ENCODE measurements at places on chromosomes 4 and X.

GRCh38 chrX:153209347-153209746 lies 30.3 kb downstream of the MAGEA1 start:
- DNase-seq: no peak

DNA sequence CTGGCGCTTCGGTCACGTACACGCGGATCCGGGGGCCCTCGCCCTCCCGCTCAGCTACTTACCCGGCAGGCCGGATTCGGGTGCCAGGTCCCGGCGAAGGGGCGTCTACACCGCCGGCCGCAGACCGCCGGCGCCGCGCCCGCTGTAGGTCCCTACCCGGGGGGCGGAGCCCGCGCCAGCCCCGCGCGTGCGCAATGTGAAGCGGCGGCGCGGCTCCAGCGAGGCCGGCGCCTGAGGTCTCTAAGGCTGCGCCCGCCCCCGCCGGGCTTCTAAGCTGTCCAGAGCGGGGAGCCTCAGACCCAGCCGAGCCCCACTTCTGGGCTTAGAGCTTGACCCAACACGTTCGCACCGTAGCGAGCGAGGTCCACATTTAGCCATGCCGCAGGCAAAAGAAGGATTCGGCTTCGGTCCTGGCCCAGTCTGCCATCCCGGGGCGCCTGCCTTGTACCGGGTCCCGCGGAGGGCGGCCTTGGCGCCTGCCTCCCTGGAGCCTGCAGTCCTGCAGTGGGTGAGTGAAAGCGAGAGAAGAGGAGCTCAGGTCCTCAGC lies at the start of gene ZNF518B:
TSS of gene ZNF518B (minus strand) at position 172 of the 547 bp plus-strand sequence. CDS start 11,098 bp downstream, outside the sequence.
- DNase-seq: peak; percentile 8

DNA sequence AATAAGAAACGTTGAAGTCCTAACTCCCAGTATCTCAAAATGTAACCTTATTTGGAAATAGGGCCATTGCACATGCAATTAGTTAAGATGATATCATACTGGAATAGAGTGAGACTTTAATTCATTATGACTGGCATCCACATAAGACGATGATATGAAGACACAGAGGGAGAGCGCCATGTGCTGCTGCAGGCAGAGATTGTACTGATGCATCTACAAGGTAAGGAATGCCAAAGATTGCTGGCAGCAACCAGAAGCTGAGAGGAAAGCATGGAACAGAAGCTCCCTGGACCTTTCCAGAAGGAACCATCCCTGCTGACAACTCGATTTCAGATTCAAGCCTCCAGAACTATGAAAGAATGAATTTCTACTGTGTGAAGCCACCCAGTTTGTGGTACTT lies 697.0 kb upstream of the INTU start:
- DNase-seq: no peak

DNA sequence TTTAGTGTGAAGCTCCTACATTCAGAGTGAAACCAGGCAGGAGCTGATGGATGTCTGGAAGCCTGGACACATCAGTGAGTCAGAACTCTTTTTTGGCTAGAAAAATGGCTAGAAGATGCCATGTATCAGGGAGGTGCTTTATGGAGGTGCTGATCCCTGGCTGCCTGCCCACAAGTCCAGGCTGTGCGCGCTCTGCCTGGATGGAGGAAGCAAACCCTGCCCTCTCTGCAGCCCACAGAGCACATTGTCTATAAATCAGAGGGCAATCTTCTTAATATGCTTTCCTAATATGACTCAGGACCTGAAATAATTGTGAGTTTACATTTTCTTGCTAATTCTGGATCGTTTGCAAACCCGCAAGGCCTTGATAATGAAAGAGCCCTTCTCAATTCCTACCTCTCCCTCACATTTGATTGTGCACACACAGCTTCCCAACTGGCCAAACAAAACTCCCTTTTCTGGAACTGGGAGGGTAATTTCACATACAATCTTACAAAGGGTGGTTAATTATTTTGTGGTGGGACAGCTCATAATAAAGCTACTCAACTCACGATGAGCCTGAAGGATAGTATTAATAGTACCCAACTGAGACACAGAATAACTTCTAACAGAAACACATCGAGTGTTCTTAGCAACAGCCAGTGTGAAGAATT lies 11.7 kb downstream of the MFAP3L start:
- no peak for DNase-seq

DNA sequence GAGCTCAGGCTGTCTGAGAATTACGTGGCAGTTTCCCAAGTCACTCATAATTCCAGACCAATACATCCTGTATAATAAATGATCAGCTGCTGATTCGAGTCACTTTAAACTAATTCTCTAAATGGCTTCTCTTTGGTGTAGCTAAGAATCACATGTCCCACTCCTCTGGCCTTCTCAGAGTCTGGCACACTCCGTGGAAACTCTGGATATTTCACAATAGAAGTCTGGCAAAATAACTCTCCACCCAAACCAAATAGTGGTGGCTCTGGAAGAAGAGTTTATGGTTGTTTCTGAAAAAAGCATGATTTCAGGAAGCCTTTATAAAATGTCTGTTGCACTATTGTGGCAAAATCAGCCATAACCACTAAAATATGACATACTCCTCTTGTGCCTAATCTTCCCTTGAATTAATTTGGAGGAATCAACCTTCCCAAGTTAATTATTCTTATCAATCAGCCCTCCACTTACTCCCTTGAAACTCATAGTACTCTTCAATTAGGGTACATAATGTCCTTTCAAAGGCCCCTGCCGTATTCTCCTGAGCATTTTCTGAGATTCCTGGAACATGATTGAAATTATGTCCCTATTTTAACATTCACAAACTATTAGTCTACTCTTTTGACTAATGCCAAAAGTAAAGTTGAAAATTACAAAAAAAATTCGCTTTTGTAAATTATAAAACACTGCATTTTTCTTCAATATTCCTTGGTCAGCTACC lies 991.6 kb downstream of the FAT4 start:
- DNase-seq: no peak

- DNase-seq: no peak
These were observed 191.4 kb downstream of the GBA3 start for GRCh38 chr4:22884157-22884556.

GRCh38 chrX:138917781-138918180 lies 206.3 kb upstream of the FGF13 start:
- DNase-seq: no peak

DNA sequence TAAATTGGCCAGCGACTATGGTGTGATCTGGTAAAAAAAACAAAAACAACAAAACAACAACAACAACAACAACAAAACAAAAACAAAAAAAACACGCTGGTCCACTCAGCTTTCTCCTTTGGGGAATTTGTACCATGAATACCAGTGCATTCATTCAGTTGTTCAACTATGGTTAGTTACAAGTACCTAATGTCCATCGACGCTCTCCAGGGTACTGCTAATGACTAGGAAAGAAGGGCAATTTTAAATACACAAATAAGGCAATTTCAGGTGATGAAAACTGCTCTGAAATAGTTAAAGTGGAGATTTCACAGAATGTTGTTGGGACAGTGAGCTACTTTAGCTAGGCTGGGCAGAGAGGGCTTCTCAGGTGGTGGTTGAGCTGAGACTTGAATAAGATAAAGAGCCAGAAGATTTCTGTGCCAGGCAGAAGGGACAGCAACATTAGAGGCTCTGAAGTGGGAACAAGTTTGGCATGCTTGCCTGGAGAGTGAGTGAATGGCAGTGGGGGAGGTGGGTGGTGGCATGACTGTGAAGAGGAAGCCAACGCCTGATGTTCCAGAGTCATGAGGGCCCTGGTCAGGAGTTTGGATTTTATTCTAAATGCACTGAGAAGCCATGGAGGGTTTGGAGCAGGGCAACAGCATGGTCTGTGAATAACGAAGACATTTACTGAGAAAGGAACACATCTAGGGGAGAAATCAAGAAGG lies 45.9 kb upstream of the PGRMC2 start:
- no peak for DNase-seq

- DNase-seq: no peak
These were observed 101.9 kb upstream of the MAML3 start for GRCh38 chr4:140255927-140256326.

GRCh38 chr4:92234393-92235176 lies 69.2 kb upstream of the GRID2 start:
- no peak for DNase-seq

- DNase-seq: no peak
These were observed 34.2 kb upstream of the FAT1 start for GRCh38 chr4:186757696-186758355.

GRCh38 chr4:74456849-74457395 lies 12.0 kb downstream of the AREG start:
- no peak for DNase-seq

DNA sequence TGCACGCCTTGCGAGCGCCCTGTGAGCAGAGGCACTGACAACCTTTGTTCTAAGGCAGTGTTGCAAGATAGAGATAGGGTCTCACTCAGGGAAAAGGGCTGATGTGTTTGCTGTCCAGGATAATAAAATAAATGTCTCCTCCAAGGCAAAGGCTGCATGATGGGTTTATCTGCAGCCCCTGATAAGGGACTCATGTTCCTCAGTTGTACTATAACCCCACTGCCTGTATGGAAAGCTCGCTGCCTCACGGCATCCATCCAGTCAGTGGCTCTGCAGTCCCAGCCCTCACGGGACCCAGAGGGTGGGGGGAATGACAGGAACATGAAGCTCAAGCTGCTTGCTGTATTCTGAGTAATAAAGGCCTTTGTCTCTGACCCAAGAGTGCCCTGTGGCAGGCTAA lies 22.6 kb downstream of the BCLAF3 start:
- DNase-seq: no peak

GRCh38 chr4:156227321-156227720 lies 273.7 kb upstream of the CTSO start:
- DNase-seq: no peak

DNA sequence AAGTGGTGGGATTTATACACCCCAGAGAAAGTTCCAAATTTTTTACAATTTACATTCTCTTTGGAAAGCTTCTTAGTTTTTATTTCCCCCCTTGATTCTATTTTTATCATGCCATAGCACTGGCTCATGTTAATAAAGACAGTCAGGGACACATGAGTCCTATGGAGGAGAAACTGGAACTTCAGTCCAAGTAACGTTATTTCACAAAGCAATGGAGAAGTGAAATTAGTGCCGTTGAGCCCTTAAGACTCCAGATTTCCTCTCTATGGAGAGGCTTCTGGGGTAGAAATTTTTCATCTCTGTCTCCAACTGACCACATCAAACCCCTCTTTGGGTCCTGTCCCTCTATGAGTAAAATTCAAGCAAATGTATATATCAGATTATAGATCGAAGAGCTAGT lies 12.8 kb upstream of the TASL start:
- no peak for DNase-seq

GRCh38 chr4:20679951-20680350 lies 20.3 kb upstream of the PACRGL start:
- DNase-seq: no peak

- no peak for DNase-seq
These were observed 379.4 kb downstream of the GRXCR1 start for GRCh38 chr4:43271946-43272345.

DNA sequence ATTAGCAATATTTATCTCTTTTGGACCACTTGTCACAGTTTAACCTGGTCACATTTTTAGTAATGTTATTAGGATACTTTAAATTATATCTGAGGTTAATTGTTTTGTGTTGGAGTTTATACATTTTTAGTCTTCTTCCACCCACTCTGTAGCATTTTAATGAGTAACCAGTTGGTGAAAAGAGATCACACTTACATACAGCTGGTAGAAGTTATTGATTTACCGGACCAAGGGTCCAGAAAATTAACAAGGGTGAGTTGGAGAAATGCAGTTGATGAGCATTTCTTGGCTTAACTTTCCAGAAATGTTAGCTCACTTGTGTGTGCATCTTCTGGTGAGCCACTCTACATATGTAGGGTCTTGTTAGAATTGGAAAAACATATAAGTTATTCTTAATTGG lies 219.6 kb downstream of the GRXCR1 start:
- DNase-seq: no peak

DNA sequence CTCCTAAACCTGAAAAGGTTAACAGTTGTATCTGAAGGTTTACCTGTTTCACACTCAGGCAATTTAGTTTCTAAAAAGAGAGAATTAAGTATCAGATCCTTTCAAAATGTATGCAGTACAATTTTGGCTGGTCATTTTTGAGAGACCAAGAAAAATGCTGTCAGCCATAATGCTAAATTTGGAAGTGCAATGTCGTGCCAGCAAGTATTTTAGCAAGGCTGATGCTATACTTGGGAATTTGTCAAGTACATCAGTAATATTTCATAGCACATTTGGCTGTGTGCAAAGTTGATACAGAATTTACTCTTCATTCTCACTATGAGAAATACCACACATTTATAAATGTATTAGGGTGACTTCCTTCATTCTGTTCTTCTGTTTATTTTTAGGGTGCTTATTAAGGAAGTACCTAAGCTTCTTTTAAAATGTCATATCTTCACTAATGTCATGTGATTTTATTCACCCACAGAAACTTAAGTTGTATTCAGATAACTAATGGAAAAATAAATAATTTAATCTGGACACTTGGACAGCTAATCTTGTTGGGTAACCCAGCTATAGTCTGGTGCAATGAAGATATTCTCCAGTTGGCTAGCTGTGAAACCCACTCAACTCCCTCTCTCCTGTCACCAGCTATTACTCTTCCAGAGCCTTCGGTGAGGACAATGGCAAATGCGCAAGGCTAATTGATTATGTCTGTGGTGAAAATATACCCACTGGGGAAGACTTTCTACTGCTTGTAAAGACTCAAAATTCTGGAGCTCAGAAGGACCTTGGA lies 84.2 kb upstream of the TLL1 start:
- no peak for DNase-seq

DNA sequence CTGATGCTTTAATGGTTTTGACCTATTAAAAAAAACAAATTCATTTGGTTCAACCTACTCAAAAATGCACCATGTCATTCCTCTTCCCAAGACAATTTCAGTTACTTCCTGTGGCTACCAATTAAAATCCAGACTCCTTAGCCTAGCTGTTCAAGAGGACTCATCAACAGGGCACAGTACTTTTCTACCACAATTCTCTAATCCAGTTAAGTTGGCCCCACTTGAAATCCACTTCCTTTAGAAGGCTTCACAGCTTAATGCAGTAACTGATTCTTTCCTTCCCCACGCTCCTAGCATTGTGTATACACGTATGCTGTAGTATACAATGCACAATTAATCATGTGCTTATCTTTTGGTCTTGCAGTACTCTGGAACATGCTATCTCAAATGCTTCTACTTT lies 129.8 kb downstream of the UGT8 start:
- DNase-seq: no peak

DNA sequence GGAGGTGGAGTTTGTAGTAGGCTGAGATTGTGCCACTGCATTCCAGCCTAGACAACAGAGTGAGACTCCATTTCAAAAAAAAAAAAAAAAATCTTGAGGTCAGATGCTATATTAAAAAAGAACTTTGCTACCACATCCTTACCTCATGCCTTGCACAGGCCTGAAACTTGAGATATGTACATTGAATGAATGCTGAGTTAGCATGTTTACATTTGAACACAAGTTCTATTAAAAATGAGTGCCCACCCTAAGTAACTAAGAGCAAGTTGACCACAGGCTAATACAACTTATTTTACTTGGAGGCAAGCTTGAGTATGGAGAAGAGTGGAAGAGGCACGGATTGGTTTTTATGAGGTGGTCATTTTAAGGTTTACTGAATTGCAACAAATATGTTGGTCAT lies 276.6 kb upstream of the GATB start:
- DNase-seq: no peak

GRCh38 chrX:42497356-42497755 lies 280.6 kb downstream of the PPP1R2C start:
- DNase-seq: no peak
